ENCODE measurements at places on chromosomes 16 and 17. TPM values are rescaled to one million over a fixed set of nuclear protein-coding genes. Genes with fewer than 3 reads are reported as not detected.

DNA sequence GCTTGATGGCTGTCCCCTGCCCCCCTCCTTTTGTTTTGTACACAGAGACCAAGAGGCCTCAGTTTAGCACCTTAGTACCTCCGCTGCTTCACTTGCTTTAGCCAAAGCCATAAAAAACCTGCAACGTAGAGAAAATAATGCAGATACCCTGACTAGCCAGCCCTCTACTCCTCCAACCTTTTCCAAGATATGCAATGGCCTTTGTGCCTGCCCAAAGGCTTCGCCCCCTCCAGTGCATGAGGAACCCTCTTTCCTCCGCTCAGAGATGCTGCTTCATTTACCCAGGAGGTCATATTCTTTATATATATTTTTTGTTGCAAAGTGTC, 17.0 kb downstream of the CNTNAP1 start:
- no peak for DNase-seq

GRCh38 chr16:65964752-65965151, 401.7 kb upstream of the CDH5 start:
- DNase-seq = no peak

GRCh38 chr17:48001197-48001596, 30.3 kb downstream of the CDK5RAP3 start:
- DNase-seq = no peak

AGRP gene
- not detected for total RNA-seq

- DNase-seq = no peak
Measured at GRCh38 chr16:71364133-71364681, 5.7 kb downstream of the CALB2 start.

- DNase-seq = no peak
Measured at GRCh38 chr17:43832976-43833829, at the start of gene MPP3. MPP3 (minus strand) TSS chr17:43833146; CDS start chr17:43831906, 1,240 bp downstream.

BLMH gene
- 14.1 TPM for total RNA-seq

EVPLL gene
- not detected for total RNA-seq

- DNase-seq = peak; percentile 39
Measured at GRCh38 chr16:84054916-84055315, 12.3 kb upstream of the SLC38A8 start.

DNA sequence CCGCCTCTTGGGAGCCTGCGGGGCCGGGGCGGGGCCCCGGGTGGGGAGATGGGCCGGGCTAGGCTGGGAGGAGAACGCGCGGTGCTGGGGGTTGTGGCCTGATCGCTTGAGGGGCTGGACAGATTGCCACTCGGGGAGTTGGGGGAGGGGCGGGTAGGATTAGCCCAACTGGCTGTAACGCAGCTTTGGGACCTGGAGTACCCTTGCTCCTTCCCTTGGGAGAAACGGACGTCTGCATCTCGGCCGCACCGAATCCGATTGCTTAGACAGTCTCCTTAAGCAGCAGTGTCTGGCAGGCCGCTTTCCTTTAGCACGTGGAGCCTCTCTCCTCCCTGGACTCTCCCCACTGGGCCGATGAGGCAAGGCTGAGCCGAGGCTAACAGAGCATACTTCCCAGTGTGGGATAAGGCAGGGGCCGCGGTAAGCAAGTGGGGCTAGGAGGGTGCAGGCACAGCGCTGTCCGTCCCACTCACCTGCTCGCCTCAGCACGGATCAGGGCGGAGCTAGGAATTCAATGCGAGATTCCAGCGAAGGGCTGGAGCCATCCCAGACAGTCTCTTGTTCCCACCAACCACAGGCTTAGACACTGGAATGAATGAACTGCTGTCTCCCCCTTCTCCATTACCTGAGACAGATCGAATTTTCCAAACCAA, 540 bp upstream of the ACLY start:
- DNase-seq = no peak

DNA sequence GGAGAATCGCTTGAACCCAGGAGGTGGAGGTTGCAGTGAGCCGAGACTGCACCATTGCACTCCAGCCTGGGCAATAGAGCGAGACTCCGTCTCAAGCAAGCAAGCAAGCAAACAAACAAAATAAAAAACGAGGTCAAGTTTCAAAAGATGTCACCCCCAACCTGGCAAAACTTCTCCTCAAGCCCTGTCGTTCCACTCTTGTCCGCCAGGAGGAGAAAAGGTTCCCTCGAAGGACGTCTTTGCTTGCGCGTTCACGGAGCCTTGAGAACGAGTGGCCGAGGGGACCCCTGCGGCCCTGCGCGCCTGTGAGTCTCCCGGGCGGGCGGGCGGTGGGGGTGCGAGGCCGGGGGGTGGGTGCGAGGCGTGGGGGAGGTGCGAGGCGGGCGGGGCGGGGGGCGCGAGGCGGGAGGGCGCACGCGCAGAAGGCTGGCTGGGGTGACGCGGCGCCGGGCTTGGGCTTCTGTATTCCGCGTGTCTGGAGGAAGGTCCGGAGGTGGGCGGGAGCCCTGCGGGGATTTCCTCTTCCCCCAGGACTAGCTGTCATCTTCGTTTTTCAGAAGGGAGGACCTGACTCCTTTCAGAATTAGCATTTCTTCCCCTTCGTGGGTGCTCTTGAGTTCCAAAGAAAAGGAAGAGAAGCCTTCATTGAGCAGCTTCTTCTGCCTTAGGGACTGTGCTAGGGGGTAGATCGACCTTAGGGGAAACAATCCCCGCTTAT, 3.7 kb downstream of the SLC52A1 start:
- peak; percentile 89 for DNase-seq

- no peak for DNase-seq
Measured at GRCh38 chr17:49916854-49917515, 52.0 kb upstream of the DLX4 start.

DNA sequence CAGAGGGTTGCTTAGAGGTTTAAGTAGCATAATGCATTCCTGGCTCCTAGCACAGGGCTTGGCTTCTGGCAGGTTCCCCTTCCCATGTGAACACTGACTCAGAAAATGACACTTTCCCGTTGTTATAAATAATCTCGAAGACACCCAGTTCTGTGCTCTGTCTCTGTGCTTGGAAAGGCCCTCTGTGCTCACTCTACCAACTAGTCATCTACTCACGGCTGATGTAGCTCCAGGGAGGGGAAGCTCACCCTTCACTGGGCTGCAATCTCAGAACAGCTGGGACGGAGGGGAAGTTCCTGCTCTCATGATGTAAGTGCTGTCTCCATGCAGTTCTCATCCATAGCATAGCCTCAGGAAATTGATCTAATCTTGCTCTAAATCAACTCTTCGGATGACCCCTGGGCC, 230.5 kb upstream of the ASIC2 start:
- DNase-seq = no peak

ATP2A1 gene
- total RNA-seq = 0.54 TPM

DNA sequence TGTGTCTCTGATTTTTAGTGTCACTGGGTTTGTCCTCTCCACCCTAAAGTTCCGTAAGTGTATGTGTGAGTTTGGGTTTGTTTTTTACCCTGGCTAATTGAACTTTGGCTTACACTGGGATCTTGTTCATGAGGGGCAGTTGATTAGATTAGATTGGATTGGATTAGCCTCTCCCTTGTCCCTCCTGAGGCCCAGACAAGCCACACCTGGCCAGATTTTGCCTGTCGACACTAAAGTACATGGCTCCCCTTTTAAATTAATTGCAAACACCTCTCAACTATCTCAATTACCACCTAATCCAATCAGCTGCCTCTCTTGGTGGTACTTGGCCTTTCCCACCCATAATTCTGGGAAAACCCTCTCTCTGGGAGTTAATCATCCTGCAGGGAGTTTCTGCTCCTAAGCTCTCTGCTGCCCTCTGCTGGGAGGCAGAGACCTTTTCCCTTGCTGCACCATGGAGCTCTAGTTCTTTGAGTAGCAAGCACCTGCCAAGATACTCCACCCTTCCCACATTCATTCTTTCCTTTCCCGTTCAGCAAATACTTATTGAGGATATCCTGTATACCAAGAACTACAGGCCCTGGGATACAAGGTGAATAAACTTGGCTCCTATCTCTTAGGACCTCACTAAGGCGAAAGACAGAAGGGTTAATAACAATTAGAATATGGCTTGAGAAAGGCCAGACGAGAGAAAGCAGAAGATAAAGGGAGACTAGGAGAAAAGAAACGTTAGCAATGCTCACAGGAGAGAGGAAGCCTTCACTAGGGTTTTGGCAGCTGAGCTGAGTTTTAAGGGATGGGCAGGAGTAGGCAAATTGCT, 60.0 kb upstream of the MPHOSPH6 start:
- no peak for DNase-seq

DNA sequence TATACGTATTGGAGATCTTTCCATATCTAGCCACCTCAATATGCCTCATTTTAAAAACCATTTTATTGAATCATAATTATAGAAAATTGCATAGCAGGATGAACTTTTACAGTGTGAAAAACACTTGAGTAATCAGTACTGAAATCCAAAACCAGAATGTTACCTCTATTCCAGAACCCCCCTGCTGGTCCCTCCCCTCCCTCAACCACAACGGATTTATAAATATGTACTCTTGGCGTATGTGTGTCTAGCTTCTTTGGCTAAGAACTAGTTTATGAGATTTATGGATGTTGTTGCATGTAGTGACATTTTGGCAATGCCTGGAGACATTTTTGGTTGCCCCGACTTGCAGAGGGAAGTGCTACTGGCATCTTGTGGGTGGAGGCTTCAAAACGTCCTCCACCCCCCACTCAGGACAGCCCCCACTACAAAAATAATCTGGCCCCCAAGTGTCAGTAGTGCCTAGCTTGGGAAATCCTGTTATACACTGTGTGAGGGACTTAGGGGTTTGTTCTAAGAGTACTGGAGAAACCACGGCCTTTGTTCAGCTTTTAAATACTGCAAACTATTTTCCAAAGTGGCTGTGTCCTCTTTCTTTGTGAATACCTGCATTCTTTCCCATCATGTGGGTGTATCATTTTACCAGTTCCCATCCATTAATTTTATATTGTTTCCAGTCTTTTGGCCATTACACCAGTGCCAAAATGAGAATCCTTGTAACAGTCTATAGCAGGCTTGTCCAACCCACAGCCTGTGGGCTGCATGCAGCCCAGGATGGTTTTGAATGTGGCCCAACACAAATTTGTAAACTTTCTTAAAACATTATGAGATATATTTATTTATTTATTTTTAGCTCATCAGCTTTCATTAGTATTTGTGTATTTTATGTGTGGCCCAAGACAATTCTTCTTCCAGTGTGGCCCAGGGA, 23.7 kb downstream of the ITPRIPL2 start:
- no peak for DNase-seq

- no peak for DNase-seq
Measured at GRCh38 chr16:74568961-74569631, 37.8 kb downstream of the GLG1 start.

DNA sequence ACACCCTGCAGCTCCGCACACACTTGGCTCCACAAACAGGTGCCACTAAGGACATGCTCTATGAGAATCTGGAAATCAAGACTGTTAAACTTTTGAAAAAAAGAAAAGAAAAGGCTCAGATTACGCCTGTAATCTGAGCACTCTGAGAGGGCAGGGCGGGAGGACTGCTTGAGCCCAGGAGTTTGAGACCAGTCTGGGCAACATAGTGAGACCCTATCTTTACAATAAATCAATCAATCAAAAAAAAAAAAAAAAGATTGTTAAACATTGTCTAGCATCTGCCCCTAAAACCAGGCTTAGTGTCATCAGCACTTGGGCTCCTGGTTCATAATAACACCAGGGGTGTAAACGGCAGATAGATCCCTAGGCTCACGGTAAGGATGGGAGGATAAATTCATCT, 37.5 kb upstream of the FAAP100 start:
- no peak for DNase-seq

- no peak for DNase-seq
Measured at GRCh38 chr16:79127766-79128165, 472.8 kb downstream of the MAF start.

- peak; percentile 82 for DNase-seq
Measured at GRCh38 chr16:78770353-78771091, 671.1 kb downstream of the WWOX start.

DNA sequence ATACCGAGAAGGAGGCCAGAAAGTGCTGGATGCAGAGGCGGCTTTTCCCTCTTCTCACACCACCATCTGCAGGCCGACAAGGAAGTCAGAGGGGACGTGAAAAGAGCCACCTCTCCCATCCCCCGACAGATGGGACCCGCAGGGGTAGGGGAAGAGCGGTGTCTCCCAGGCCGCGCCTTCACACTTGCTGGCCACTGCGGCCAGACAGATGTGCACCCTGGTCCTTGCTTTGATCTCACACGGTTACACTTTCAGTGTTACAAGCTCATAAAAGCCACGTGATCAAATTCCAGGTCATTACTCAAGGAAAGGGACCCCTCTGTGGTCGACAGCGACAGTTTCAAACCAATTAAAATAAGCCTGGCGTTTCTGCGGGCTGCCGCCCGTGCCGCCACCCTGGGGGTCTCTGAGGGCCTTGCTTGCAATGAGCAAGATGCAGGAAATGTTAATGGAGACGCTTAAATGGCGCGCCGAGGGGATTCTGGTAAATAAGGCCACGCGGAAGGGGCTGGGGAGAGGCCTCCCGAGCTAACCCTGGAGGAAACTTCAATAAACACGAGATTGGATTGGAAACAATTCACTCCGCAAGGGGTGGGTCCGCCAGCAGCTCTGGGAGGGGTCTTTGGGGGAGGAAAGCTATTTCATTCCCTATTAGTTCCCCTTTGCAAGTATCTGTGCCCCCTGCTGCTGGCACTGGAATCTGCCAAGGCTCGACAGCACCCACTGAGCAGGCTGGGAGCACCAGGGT, 240.9 kb downstream of the ENGASE start:
- DNase-seq = no peak

SRCIN1 gene
- 6.2 TPM for total RNA-seq

TBC1D3 gene
- total RNA-seq = not detected

DNA sequence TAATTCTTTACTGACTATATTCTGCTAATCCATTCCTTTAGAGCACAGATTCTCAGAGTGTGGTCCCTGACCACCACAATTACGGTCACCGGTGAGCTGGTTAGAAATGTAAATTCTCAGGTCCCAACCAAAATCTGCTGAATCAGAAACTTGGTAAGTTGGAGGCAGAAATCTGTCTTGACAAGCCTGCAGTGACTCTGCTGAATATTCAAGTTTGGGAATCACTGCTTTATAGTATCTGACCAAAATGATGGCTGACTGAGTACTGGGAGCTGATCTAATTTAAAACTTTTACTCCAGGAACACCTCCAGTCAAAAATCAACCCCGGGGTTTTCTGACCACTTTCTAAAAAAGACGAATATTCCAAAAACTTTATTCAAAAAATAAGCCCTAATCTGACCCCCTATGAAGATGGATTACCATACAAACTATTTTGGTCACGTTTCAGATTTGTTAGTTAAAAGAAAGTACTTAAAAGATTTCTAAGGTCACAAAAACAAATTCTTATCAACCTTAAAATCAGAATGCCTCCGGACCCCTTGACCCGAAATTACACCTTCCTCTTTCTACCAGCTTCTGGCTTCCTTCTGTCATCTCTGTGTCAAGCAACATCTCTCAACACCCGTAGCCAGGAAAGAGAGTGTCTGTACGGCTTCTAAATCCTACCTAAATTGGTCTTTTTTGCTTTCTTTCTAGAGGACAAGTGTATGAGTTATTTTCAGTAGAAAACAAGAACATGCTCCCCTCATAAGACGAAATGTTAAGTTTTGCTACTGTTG, 38.6 kb downstream of the CREBBP start:
- DNase-seq = no peak

PRR35 gene
- not detected for total RNA-seq

GRCh38 chr17:10649602-10650001, 7.5 kb downstream of the MYH3 start:
- DNase-seq = peak; percentile 3

PRSS53 gene
- total RNA-seq = 0.59 TPM

LAT gene
- total RNA-seq = 2.0 TPM

KRTAP2-2 gene
- total RNA-seq = not detected

GRCh38 chr16:13931845-13932244, 11.9 kb downstream of the ERCC4 start:
- DNase-seq = no peak

GRCh38 chr16:15041271-15042004, 14.4 kb downstream of the NTAN1 start:
- peak; percentile 89 for DNase-seq
